IMR-90 (cell line): ENCODE measurements at places on chromosomes 4 and X. TPM values are rescaled to one million over a fixed set of nuclear protein-coding genes. Genes with fewer than 3 reads are reported as not detected.
A peak's percentile ranks its signal among the peaks of the same experiment; 100 is the strongest.

- DNase-seq = peak; percentile 75
Measured at GRCh38 chrX:136214551-136214950, 36.6 kb downstream of the MAP7D3 start.

GRCh38 chr4:182826391-182826790 is 90.8 kb downstream of the DCTD start:
- no peak for DNase-seq

GRCh38 chr4:28675582-28675981 is 1814.9 kb downstream of the STIM2 start:
- DNase-seq = peak; percentile 67

DNA sequence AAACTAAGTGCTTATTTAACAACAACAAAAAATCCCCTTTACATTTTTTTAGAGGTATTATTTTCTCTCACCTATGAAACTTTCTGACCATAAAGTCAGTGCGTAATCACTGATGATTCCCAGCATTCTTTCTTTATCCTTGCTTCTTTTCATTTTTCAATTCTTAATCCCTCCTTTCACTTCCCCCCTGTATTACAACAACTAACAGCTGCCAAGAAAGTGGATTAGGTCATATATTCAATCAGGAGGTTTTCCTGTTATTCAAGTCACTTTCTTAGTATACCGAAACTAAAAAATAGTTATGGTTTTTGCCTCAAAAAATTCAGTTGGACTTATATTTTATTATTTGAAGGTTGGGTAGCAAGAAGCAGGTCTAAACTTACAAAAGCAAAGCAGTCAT is 2.1 kb upstream of the STAP1 start:
- DNase-seq = no peak

DNA sequence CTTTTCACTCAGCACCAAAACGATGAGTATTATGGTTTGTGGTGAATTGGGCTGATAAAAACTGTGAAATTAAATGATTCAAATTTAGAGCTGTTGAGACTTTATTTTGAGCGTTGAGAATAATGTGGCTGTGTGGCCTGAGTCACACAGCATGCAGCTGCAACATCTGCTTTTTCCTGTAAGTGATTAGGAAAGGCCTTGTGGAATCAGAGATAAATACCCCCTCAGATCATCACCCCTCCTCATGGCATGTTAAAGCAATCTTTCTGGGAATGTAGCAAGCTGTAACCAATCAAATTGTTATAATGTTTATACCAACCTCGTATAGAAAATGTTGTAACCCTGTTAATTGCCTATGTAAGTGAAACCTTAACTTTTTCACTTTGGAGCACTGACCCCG is 90.0 kb upstream of the GRPR start:
- DNase-seq = peak; percentile 69

GRCh38 chrX:11329021-11329420 is 35.8 kb downstream of the AMELX start:
- DNase-seq = peak; percentile 7

TGIF2LX gene
- not detected in 2 replicates for polyA plus RNA-seq
